Motor neuron (in vitro differentiated cells): ENCODE measurements at places on chromosomes 12 and 14. TPM values are rescaled to one million over a fixed set of nuclear protein-coding genes. Genes with fewer than 3 reads are reported as not detected.

The GALNT8 gene
- total RNA-seq = 12.0 and 13.0 TPM in 2 replicates

The PARPBP gene
- total RNA-seq = 1.0 and 1.2 TPM in 2 replicates

The PRB2 gene
- 8.3 and 11.9 TPM in 2 replicates for total RNA-seq

The CIROP gene
- total RNA-seq = 0.18 and 0.41 TPM in 2 replicates

The PTPN21 gene
- 19.2 and 29.4 TPM in 2 replicates for total RNA-seq

The GYS2 gene
- total RNA-seq = not detected in 2 replicates

The SLC16A7 gene
- total RNA-seq = 6.9 and 7.0 TPM in 2 replicates

The STON2 gene
- 31.1 and 32.6 TPM in 2 replicates for total RNA-seq

The RNASE3 gene
- not detected in 2 replicates for total RNA-seq

The RBMS2 gene
- total RNA-seq = 2.3 and 5.8 TPM in 2 replicates

The HHIPL1 gene
- 2.0 and 2.1 TPM in 2 replicates for total RNA-seq

The KCNC2 gene
- 4.5 and 4.6 TPM in 2 replicates for total RNA-seq

The LUM gene
- 0.56 and 0.76 TPM in 2 replicates for total RNA-seq

The LMNTD1 gene
- not detected in 2 replicates for total RNA-seq

The KRT78 gene
- total RNA-seq = 3.7 TPM in 1 of 2 replicates, not detected in the other

The CYP46A1 gene
- total RNA-seq = 6.8 and 12.3 TPM in 2 replicates

The BBOF1 gene
- total RNA-seq = 9.5 and 10.8 TPM in 2 replicates

The IKZF4 gene
- total RNA-seq = 1.1 and 1.4 TPM in 2 replicates

The FOXN4 gene
- 0.33 and 0.44 TPM in 2 replicates for total RNA-seq

The BIN2 gene
- total RNA-seq = 3.0 and 3.8 TPM in 2 replicates

The SLC2A14 gene
- total RNA-seq = 0.98 and 1.3 TPM in 2 replicates

The RNF10 gene
- total RNA-seq = 95.0 and 105 TPM in 2 replicates

The RTRAF gene
- 239 and 243 TPM in 2 replicates for total RNA-seq

The FGD4 gene
- 10.0 and 15.8 TPM in 2 replicates for total RNA-seq

The CLEC4D gene
- not detected in 2 replicates for total RNA-seq

The ACSS3 gene
- total RNA-seq = 20.7 and 28.1 TPM in 2 replicates

The TSPAN19 gene
- total RNA-seq = 0.11 TPM in 1 of 2 replicates, not detected in the other

The AJUBA gene
- 3.1 and 3.4 TPM in 2 replicates for total RNA-seq

The ETFBKMT gene
- 2.1 TPM in 2 replicates for total RNA-seq

The TPH2 gene
- 0.90 and 1.6 TPM in 2 replicates for total RNA-seq

The BRMS1L gene
- 9.5 and 9.7 TPM in 2 replicates for total RNA-seq

The LRCOL1 gene
- not detected in 2 replicates for total RNA-seq

The ATP6V1D gene
- total RNA-seq = 149 and 152 TPM in 2 replicates

The DPPA3 gene
- total RNA-seq = not detected in 2 replicates

The AP1G2 gene
- 23.7 and 27.9 TPM in 2 replicates for total RNA-seq
